Stimulated activated naive CD8-positive, alpha-beta T cell treated with anti-CD3 and anti-CD28 coated beads, Interleukin-15, amount 100 ng/mL, for 72 hours (primary cell): ENCODE measurements at places on chromosomes 11 and 22.

- DNase-seq, result no peak
Measured at GRCh38 chr11:126696982-126697381, 303.6 kb downstream of the KIRREL3 start.

- no peak for DNase-seq
Measured at GRCh38 chr22:24433001-24433827, 5.8 kb downstream of the ADORA2A start.

DNA sequence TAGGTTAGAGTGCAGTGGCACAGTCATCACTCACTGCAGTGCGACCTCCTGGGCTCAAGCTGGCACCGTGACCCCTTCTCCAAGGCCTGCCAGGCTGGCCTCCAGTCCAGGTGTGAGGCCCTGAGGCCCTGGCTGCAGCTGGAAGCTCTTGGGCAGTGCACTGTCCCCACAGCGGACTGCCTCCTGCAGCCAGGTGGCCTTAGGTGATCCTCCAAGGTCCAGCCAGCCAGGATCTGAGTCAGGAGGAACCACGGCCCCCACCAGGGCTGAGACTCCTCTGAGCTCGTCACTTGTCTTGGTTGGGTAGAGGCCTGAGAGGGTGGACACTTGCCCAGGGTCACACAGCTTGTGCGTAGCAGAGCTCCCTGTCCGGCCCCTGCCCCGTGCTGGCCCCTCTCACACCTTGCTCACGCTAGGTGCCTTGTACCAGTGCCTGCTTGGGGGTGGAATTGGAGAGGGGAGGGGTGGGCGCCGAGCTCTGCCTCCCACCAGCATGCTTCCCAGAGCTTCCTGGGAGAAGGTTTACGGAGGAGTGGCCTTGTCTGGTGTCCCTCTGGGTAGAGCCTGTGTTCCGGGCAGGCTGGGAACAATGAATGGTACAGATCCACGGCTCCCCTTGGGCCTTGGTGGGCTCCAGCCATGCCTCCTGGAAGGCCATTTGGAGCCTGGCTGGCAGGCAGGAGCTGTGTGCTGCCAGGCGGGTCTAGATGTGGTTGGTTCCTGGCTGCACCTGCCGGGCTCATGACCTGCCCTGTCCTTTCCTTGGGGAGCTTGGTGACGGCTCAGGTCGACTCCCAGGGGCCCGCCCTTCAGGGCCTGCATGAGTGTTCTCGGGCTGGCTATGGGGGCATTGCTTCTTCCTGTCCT is 20.6 kb downstream of the KCNQ1 start:
- DNase-seq, result no peak

DNA sequence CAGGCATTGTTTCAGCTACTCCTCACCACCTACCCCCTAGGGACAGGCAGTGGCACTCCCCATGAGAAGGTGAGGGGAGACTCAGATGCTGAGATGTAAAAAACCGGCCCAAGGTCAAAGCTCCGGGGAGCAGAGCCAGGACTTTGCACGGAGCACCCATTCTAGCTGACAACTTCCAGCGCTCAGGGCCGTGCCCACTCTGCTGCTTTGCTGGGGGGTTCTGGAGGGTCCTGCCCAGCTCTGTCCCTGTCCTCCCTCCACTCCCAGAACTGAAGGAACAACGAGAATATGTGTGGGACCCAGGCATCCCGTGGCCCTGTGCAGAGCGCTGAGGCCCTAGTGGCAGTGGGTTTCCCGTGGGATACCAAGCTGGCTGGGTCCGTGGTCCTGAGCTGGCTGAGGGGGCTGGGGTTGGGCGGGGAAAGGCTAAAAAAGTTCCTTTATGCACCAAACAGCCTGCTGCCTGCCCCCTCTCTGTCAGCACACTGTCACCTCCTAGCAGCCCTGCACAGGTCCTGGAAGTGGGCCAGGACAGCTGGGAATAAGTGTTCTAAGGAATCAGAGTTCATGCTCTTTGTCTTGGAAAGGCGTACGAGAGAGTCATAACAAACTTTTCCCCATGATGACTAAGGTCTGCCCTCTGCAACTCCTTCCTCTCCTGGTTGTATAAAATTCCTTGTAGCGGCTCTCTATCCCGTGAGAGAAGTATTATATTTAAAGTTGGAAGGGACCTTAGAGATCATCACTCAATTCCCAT is 1.9 kb downstream of the MS4A10 start:
- DNase-seq, result no peak

DNA sequence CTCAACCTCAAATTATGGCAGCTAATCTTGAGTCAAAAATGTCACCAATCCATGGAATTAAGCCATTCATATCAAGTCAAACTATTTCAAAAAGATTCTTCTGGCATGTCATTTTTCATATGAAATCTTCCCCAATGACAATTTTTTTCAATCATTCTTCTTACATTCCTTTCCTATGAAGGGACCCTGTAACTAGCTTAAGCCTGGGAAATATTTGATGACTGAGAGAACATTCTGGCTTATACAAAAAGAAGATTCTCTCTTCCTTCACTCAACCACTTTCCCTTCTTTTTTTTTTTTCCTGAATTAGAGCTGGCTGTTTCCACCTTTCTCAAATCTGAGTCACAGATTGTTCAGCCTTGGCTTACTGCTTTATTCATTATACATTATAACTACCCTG is 903.7 kb downstream of the FAM181B start:
- DNase-seq, result no peak

GRCh38 chr11:115652094-115652493 is 147.9 kb upstream of the CADM1 start:
- DNase-seq, result no peak

DNA sequence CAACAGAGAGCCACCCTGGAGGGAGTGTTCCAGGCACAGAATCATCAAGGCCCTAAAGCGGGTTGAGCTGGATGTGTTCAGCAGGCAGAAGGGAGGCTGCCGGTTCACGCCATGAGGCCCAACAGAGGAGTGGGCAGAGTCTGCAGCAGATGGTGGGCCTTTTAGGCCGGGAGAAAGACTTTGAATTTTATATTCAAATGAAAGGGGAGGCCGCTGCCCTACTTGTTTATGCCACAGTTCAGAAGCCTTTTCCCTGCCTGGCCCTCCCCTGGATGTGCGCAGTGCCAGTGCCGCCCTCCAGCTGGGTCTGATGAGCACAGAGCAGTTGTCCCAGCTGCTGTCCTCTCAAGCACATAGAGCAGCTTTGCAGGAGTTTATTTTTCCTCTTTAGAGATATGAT is 46.9 kb upstream of the TTC12 start:
- no peak for DNase-seq
